ENCODE measurements at places on chromosomes 6 and 20. TPM values are rescaled to one million over a fixed set of nuclear protein-coding genes. Genes with fewer than 3 reads are reported as not detected.

OGFR gene
- total RNA-seq, result 50.8 TPM

CCN6 gene
- not detected for total RNA-seq

E2F3 gene
- total RNA-seq, result 7.7 TPM

LCA5 gene
- total RNA-seq, result 5.7 TPM

CCR6 gene
- total RNA-seq, result 1.3 TPM

FERMT1 gene
- total RNA-seq, result 9.2 TPM

NCOA5 gene
- total RNA-seq, result 27.0 TPM

MICA gene
- total RNA-seq, result 31.7 TPM

PIGU gene
- total RNA-seq, result 19.1 TPM

SHLD1 gene
- total RNA-seq, result 12.1 TPM

GJA10 gene
- not detected for total RNA-seq

HMGCLL1 gene
- 0.83 TPM for total RNA-seq

SOBP gene
- total RNA-seq, result 11.0 TPM

KIF6 gene
- total RNA-seq, result 2.6 TPM

ACAT2 gene
- 69.3 TPM for total RNA-seq

GSTA2 gene
- 113 TPM for total RNA-seq

CSTF1 gene
- 24.1 TPM for total RNA-seq

PTGIS gene
- total RNA-seq, result 101 TPM

RSPH4A gene
- 0.49 TPM for total RNA-seq

HLA-DRA gene
- total RNA-seq, result 375 TPM

SLC2A4RG gene
- 93.6 TPM for total RNA-seq

LIN28B gene
- 0.14 TPM for total RNA-seq

ULBP2 gene
- 0.14 TPM for total RNA-seq

LY6G5B gene
- 8.1 TPM for total RNA-seq

VPS16 gene
- 43.2 TPM for total RNA-seq

LY6G5C gene
- 5.2 TPM for total RNA-seq

PTPRT gene
- 45.0 TPM for total RNA-seq

TMEM200A gene
- total RNA-seq, result 1.9 TPM

All from mucosa of gallbladder (tissue), 1 donor.